ENCODE measurements at places on chromosomes 12 and 14. TPM values are rescaled to one million over a fixed set of nuclear protein-coding genes. Genes with fewer than 3 reads are reported as not detected.

Gene PTPRR
- 0.98 TPM for total RNA-seq

Gene NYNRIN
- total RNA-seq: 14.7 TPM

DNA sequence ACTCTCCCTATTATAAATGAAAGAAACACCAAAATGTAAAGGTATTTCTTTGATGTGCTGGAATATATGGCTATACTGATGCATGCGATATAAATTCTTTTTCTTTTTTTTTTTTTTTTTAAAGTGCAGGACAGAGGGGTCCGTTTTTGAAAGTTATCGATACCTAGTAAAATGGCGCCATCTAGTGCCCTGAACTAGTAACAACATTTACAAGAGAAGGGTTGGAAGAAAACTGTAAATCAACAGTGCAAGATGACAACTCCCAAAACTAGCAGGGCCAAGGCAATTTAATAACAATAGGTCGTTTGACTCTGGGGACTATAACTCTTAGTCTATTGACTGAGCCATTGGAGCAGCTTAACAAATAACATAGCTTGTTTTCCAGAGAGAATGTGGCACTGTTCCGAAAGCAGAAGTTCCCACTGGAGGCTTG, 137.7 kb downstream of the SPTSSA start:
- DNase-seq: no peak

- no peak for DNase-seq
These were observed 105.5 kb downstream of the GPATCH2L start for GRCh38 chr14:76257111-76257803.

GRCh38 chr14:85531141-85531586, 1.2 kb downstream of the FLRT2 start:
- DNase-seq: no peak

Measured in vagina (tissue), 2 donors.